Foreskin keratinocyte (primary cell): ENCODE measurements at places on chromosomes 5 and 9. TPM values are rescaled to one million over a fixed set of nuclear protein-coding genes. Genes with fewer than 3 reads are reported as not detected.

DNA sequence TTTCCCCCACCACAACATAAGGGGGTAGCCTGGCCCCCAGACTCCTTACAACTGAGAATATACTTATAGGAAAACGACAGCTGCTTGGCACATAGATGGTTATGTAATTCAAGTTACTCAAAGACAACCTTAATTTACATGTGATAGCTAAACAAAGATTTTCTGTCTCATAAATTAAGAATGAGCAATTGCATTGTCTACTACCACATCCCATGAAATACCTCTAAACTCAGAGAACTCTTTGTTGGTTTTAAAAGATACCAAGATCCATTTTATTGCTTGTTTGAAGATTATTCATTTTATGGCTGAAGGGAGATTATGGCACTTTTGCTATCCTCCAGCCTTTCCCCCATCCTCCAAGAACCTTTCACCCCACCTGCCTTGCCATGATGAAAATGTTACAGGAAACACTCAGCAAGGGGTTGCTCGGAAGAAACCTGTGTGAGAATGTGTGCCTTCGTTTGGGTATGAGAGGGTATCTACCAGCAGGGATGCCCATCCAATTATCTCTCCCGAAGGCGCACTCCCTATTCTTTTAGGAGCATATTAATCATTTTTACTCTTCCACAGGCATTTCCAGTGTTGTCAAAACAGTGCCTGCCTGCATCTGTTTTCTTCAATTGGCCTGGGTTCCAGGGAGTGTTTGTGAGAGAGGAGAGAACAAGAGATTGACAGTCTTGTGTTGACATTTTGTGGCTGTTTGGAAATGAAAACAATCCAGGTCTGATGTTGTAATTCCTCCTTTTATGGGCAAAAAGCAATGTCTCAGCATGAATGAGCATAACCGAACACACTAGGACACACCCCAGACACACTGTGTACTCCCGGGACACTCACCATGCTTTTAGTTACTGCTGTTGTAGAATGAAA lies 208.0 kb upstream of the ANKRD55 start:
- peak; percentile 77 for DNase-seq

The TMC1 gene
- total RNA-seq: not detected in 2 replicates

DNA sequence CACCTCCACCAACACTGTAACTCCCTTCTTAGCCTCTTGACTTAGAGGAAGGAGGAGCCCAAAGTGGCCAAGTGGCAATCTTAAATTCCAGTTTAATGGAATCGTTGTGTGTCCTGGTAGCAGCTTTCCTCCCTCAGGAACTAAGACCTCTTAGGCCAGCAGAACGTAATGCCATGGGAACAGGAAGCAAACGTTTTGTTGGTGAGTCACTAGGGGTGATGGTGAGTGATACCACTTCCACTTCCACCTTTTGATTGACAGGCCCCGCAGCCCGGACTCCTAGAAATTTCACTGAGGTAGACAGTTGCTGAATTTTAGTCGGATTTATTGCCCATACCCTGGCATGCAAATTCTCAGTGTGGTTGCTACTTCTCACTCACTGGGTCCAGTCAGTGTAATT lies 94.2 kb upstream of the FBN2 start:
- peak; percentile 72 for DNase-seq

The SLC2A6 gene
- total RNA-seq: 33.7 and 41.7 TPM in 2 replicates

The ANXA2R gene
- 0.49 and 0.71 TPM in 2 replicates for total RNA-seq

The PCDHGA11 gene
- 1.7 and 2.7 TPM in 2 replicates for total RNA-seq

The LVRN gene
- 0.07 TPM in 1 of 2 replicates, not detected in the other for total RNA-seq

- peak; percentile 55 for DNase-seq
These were observed 62.1 kb upstream of the VLDLR start for GRCh38 chr9:2559192-2560152.

DNA sequence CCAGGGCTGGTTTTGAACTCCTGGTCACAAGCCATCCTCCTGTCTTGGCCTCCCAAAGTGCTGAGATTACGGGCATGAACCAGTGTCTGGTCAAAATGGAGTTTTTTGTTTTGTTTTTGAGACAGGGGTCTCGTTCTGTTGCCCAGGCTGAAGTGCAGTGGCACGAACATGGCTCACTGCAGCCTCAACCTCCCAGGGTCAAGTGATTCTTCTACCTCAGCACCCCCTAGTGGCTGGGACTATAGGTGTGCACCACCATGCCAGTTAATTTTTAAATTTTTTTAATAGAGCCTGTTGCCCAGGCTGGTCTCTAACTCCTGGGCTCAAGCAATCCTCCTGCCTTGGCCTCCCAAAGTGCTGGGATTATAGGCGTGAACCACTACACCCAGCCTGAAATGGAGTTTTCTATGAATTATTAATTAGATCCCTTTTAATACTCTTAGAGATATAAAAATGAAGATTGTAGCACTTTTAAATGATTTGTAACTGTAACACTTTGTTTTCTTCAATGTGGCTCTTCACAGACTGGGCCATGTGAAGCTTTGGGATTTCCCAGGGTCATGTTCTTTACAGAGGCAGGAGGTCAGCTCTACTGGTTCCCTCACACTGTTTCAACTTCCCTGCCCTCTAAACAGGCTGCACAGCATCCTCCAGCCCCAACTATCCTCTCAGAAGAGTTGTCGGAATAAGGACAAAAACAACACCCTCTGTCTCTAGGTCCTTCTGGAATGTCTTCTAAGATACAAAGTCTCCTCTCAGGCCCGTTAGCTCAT lies 32.7 kb upstream of the SPARC start:
- no peak for DNase-seq

The PPP3R2 gene
- total RNA-seq: not detected in 2 replicates

DNA sequence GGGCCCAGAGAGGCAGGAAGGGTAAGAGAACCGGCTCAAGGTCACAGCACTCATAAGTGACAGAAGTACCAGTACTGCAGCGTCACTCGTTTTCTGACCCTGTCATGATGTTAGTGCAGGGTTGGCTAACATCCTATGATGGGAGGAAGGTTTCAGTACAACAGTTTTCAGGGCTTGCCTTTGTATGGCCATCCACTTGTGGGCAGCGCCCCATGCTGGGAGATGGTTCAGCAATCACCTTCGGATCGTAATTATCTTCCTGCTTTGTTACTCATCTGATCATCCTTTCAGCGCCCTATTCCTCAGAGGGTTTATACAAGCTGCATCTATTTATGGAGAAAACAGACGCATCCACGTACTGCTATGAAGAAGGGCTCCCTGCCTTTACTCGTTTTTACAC lies 2.4 kb downstream of the MAP1B start:
- DNase-seq: no peak
